Activated T-helper 17 cell treated with anti-CD3 and anti-CD28 coated beads, Interleukin-2, amount 50 U/mL, for 72 hours (primary cell): ENCODE measurements at places on chromosomes 6 and 20.
A peak's percentile ranks its signal among the peaks of the same experiment; 100 is the strongest.

DNA sequence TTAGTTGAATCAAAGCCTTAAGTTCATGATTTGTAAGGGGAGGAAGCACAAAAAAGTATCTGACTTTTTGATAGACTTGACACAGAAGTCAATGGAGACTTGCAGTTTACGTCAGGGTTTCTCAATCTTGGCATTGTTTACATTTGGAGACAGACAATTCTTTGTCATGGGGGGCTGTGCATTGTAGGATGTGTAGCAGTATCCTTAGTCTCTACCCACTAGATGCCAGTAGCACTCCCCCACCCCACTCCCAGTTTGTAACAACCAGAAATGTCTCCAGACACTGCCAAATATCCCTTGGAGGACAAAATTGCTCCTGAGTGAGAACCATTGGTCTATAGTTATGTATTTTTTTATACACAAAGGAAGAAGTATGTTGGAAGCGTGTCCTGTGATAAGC is 434.1 kb downstream of the RFPL4B start:
- no peak for ATAC-seq

GRCh38 chr6:75202676-75203131 is 3.1 kb downstream of the COL12A1 start:
- no peak for ATAC-seq

GRCh38 chr6:5132731-5133130 is 47.6 kb downstream of the PPP1R3G start:
- ATAC-seq = no peak

DNA sequence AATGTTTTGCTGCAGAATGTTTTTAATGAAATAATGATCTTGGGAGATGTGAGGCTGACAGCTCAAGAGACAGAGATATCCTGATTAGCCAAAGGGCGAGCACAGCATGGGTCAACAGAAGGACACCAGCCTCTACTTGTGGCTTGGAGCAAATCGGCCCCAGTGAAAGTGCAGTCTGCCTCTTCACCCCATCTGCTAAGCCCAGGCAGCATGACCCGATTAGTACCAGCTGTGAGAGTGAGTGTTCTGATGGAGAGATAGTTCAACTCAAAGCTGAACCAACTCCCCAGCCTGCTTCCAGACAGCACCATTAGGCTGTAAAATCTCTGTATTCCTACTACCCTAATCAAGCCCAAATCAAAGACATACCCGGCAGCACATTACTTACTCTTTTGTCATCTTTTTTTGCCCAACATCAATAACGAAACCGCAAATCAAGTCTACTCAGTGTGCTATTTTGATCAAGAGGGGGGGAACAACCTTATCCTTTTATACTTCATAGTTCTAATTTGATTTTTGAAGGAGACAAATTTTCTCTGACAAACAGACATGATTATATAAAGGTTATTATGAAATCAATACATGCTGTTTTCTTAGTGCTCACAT is 514.1 kb upstream of the NRSN1 start:
- ATAC-seq = no peak

DNA sequence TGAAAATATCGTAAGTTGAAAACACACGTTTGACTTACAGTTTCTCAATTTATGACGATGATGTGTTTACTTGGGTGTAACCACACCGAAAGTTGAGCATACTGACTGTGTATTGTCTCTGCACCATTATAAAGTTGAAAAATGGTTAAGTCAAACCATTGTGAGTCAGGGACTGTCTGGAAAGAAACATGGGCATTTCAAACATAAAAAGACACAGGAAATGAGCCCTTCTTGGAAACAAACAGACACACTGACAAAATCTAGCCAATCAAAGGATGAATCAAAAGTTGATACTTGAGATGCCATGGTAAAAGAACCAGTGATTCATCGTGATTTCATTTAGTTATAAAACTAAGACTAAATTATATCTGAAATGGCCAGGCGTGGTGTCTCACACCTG is 5.3 kb downstream of the POPDC3 start:
- peak; percentile 35 for ATAC-seq

DNA sequence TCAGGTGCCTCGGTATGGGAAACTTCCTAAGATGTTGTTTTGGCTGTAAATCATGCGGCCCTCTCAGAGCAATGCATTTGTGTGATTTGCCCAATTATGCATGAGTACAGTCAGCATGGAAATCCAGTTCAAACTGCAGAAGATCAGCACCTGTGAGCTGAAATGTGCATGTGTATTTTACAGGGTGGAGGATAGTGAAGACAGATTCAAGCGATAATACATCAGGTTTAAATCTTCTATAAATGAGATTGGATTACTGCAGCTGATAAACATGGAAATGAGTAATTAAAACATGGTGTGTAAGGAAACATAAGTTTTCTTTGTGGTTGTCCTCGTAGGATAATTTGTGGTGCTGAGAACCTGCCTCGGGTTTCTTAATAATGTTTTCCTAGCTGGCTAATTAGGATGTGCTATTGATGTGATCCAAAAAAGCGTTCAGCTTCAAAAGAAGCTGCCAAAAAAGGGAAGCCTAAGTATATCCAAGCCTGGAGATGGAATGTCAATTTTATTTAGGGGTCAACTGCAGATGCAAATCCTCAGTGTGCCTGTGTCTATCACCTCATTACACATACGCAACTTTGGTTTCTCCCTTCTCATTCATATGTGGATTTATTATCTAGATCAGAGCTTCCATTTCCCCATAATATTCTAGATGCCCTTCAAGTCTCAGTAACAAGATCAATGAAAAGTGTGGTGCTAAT is 117.1 kb upstream of the CCDC28A start:
- no peak for ATAC-seq

GRCh38 chr20:63749597-63750508 is 10.3 kb downstream of the SLC2A4RG start:
- no peak for ATAC-seq

GRCh38 chr20:21361266-21361665 is 36.1 kb downstream of the NKX2-4 start:
- ATAC-seq = no peak

DNA sequence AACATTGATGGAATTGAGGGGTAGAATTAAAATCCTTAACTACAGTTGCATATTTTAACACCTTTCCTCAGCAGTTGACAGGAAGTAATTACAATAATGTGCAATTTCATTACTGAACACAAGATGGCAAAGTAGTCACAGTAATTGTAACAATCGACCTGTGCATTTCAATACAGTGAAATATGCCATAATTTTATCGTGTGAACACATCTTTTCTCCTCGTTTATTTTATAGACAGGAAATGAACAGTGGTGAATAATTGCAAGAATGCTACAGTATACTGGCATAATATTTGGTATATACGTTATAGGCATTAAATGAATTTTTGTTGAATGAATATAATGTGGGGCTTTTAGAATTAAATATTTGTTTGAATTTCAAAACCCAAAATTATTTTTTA is 25.0 kb downstream of the CYB5R4 start:
- ATAC-seq = peak; percentile 60

DNA sequence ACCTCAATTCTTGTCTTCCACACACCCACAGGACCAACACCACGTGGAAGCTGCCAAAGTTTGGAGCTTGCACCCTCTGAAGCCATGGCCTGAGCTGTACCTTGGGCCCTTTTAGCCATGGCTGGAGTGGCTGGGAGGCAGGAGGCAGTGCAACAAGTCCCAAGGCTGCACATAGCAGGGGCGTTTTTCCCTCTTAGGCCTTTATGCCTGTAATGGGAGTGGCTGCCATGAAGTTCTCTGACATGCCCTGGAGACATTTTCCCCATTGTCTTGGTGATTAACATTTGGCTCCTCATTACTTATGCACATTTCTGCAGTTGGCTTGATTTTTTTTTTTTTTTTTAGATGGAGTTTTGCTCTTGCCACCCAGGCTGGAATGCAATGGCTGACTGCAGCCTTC is 44.4 kb upstream of the SLC22A3 start:
- no peak for ATAC-seq

GRCh38 chr20:49422161-49422560 is 60.3 kb downstream of the KCNB1 start:
- ATAC-seq = no peak

- no peak for ATAC-seq
Measured at GRCh38 chr6:149558029-149558428, 8.1 kb upstream of the GINM1 start.

DNA sequence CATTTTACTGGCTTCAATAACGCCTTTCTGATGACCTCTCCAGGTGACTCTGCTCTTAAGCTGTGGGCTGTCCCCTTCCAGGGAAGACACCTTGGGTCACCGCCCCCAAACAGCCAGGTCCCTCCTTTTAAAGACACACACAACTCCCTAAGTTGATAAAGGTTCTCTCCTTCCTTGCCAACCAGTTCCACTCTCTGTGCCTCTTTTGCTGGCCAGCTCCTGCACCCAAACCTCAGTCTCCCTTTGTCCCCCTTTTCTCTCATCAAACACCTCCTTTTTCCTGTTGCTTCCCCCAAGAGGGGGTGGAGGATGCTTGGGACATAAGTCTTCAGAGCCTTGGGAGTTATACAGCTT is 1.0 kb downstream of the NCOA6 start:
- peak; percentile 73 for ATAC-seq

DNA sequence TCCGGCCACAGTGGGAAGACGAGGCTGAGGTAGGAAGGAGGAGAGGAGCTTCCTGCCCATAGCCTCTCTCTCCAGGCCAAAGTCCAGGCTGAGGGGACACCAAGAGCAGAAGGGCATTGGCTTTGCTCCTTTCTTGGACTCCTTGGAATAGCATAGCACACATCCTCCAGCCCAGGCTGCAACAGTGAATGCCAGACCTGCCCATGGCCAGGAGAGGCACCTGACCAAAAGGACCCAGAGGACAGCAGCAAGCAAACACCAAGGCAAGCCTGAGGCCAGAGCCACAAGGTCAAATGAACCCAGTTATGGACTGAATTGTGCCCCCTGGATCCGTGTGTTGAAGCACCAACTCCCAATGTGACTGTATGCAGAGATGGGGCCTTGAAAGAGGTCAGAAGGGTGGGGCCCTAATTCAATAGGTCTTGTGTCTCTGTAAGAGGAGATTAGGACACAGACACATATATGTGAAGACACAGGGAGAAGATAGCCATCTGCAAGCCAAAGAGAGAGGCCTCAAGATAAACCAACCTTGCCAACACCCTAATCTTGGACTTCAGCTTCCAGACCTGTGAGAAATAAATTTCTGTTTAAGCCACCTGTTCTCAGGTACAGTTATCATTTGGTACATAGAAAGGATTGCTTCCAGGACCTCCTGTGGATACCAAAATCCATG is 126.5 kb upstream of the NXT1 start:
- no peak for ATAC-seq

DNA sequence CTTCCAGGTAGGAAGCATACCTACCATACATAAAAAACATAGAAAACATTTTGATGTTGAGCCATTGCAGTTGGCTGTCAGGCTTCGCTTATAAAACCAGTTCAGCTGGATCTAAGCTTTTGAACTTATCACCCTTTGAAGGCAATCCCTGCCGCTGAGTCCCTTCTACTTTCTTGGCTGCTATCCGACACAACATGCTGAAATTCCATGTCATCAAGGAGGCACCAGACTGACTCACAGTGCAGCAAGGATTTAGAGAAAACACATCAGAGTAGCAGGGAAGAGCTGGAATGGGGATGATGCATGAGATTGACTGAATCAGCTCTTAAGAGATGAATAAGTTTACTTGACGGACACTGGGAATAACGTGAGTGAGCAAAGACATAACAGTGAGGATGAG is 135.0 kb upstream of the MAN1A1 start:
- no peak for ATAC-seq

DNA sequence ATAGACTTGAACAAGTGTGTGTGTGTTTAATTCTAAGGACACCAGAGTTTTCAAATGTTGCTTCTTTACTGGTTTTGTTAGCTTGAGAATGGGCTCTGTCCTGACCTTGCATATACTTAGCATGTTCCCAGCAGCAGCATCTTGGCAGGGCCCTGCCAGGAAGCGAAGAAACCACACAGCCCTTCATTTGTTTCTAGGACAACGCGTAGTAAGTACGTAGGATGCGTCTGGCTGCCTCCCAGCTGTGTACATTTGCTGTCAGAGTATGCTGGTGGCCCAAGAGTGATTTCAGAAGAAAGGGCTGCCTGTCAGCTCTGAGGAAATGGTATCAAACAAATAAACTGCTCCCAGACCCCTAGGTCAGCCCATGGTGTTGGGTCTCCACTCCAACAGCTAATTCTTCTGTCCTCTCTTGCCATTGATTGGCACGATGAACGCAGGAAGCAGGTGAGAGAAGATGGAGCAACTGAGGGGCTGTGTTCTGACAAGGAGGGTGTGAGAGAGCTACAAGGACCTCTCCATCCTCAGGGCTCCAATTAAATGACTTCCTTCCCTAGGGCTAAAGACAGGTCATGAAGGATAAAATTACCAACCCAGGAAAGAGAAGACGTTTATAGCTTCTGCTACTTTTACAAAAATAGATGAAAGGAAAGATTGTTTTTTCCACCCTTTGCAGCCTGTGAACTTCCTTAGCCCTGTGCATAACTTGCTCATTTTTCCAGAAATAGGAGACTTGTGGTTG is 55.9 kb upstream of the HDDC2 start:
- peak; percentile 56 for ATAC-seq

DNA sequence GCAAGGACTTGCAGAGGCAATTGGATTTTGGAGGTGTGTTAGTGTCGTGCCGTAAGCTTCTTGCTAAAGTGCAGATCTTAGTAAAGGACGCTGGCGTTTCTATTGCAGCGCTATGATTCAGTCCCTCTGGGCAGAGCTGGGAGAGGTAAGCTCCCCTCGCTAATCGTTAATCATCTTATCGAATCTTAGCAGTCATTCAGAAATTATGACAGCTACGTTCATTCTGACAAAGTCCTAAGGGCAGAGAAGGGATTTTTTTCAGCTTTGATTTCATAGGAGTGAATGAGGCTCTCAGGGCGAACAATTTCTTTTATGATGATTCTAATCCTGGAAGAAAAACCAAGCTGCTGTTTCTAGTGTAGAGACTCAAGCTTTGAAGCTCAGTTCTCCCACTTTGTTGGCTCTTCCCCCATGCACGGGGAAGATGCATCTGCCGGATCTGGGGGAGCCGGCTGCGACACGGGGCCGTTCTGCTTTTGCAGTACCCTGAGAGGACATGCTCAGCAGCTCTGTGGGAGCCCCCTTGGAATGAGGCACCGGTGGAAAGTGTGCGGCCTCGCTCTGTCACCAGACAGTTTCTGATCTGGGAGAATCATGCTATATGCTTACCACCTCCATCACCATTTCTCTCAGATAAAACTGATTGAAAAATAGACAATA is 79.1 kb upstream of the SLC22A23 start:
- ATAC-seq = no peak

GRCh38 chr6:968791-969190 is 275.9 kb upstream of the EXOC2 start:
- no peak for ATAC-seq

GRCh38 chr6:145924600-145924999 is 39.6 kb downstream of the SHPRH start:
- no peak for ATAC-seq
